Activated CD4-positive, alpha-beta T cell treated with anti-CD3 and anti-CD28 coated beads for 24 hours (primary cell): ENCODE measurements at places on chromosomes 2 and 18.
A peak's percentile ranks its signal among the peaks of the same experiment; 100 is the strongest.

GRCh38 chr2:188395903-188396689 lies 104.4 kb downstream of the GULP1 start:
- no peak for DNase-seq

DNA sequence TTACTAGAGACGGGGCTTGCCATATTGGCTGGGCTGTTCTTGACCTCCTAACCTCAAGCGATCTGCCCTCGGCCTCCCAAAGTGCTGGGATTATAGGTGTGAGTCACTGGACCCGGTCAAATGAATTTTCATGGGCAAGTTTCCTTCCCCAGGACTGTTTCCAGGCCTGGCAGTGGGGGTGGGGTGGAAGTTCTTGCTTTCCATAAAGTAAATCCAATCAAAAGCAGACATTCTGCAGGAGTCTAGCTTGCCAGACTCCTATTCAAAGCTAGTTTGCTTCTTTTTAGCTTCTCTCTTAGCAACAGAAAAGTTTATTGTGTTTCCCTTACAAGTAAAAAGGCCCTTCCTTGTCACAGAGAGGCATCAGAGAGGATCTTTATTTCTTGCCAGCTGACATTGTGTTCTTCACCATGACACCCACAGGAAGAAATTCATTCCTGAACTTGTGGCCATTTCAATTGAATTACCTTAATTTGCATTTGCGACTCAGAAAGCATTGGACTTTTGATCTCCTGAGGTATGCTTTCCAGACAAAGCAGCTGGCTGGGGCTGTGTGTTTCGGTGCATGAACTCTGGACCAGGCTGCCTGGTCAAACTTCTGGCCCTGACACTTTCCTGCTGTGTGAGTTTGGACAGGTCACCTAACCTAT lies 37.9 kb downstream of the LYPD1 start:
- no peak for DNase-seq

GRCh38 chr2:235077046-235077445 lies 125.2 kb downstream of the SH3BP4 start:
- DNase-seq = no peak

DNA sequence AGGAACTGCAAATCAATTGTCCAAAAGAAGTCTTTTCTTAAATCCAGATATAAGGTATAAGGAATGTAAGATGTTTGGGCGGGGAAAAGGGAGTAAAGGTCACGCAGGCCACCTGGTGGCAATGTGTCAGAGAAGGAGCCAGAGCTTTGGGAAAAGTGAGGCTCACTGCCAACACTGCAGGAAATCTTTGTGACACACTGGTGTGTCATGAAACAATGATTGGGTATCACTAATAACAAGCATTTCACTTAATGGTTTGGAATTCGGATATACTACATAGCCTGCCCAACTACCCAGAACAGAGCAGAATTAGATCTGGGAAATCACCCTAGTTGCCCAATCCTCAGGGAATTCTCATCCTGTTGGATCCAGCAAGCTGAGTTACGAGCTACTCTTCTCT lies 61.0 kb downstream of the RBMS1 start:
- DNase-seq = no peak

DNA sequence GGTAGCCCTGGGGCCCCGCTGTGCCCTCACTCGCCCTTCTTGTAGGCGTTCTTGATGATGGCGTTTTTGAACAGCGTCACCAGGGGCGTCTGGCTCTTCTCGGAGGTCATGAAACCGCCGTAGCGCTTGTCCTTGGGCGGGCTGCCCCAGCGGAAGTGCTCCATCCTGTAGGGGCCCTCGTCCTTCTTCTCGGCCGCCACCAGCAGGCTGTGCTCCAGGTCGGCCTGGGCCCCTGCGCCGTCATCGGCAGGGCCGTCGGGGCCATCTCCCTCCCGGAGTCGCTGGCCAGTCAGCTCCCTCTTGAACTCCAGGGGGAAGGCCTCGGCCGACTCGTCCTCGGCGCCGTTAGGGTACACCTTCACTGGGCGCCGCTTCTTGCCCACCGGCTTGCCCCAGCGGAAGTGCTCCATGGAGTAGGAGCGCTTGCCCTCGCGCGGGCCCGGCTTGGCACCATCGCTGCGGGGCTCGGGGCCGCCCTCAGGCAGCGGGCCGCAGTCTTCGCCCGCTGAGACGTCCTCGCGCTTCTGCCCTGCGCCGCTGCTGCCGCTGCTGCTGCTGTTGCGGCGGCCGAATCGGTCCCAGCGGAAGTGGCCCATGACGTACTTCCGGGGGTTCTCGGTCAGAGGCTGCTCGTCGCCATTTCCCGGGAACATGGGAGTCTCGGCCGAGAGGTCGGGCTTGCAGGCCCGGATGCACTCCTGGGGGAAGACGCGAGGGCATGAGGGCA lies 7.2 kb downstream of the POMC start:
- DNase-seq = peak; percentile 46

DNA sequence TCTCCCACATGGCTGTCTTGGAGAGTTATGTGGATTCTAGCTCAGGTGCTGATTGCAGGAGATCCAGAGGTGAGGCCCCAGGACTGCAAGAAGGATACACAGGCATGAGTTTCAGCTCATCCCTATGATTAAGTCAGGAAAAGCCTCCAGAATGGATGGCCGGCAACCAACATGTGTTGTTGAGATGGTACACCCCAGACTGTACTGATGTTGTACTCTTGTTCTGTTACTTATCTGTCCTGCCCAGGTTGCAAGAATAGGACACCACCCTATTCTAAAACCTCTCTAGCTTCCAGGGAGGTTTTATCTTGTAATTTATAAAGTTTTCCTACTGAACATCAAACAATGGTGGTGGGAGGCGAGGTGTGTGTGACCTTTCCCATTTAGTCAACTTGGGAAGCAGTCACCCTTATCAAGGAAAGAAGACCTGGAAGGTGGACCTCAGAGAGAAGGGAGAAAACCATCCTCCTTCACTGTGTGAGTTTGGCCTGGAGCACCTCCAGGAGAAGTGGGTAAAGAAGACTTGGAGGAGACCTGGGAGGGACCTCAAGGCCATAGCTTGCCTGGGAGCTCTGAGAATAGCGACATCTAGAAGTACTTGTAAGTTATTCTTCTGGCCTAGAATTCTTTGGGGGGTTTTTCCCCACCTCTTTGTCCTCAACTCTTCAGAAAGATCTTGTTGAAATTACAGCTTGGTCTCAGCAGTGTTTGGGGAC lies 8.6 kb downstream of the FAM124B start:
- no peak for DNase-seq

DNA sequence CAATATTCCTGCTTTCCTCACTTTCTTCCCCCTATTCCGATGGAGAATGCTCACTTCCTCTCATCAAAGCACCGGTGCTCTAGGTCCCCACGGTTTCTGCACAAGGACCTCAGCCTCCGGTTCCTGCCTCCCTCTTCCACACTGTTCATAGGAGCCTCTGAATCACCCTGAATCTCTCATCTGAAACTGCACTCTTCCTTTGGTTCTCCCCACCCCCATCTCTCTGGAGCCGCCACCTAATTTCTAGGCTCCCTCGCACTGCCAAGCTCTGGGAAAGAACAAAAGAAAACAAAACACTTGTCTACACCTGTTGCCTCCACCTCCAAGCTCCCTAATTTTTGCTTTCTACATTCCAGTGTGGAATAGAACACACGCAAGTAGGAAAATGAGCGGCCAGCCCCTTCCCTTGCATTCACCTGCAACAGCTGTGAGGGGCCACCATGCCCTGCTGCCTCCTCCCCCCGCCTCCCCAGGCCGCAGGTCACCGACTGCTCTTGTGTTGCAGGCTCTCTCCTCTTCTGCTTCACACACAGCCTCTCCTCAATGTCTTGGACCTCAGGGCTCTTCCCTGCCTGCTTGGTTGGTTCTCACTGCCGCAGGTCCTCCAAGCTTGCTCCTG lies 9.6 kb downstream of the FBXO15 start:
- no peak for DNase-seq

- no peak for DNase-seq
Observed at GRCh38 chr18:71899707-71900472, 644.3 kb downstream of the CBLN2 start.

GRCh38 chr18:77123320-77124231 lies 9.0 kb downstream of the MBP start:
- no peak for DNase-seq

DNA sequence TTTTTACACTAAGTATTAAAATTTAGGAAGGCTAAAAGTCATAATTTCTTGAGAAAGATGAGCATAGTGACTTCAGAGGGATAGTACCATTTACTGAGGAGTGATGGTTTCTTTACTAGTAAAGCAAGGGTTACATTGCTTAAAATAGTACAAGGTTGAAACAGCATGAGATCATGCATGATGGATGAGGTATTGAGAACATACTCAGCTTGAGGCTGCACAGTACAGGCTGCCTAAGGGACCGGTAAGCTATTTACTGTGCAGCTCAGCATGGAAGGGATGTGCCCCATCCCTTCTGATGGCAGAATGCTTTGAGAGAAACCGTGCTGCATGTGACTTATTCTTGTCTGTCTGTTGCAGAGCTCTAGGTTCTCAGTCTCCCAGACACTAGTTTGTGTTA lies 122.1 kb downstream of the EML6 start:
- DNase-seq = no peak
